ENCODE measurements at places on chromosomes 2 and 18.
A peak's percentile ranks its signal among the peaks of the same experiment; 100 is the strongest.

DNA sequence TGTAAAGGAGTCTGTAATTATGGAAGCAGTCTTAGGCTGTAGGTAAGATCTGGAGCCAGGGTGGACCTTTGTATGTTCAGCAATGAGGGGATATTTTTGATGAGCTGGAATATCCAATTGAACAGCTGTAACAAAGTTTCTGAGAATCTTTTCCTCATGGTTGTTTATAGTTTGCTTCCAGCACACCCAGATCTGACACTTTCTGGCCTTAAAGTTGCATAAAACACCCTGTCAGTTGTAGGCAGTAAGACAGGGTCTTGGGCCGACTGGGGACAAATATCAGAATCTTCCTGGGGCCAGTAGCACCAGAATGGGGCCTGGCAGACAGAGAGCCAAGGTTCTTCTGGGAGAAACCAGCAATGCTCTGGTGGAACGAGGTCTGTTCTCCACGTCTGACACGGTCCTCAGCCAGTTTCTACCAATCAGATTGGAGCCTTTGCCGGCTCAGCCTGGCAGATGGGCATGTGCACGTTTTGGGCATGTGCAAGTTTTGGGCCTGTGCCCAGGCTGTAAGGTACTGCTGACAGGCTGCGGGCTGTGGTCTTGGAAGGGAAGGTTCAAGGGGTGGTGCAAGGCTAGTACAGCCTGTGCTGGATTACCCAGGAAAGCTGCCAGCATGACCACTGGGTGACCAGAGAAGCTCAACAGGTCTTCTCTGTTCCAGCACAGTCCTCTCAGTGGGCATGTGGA lies 89.8 kb downstream of the PRKCE start:
- DNase-seq: no peak

DNA sequence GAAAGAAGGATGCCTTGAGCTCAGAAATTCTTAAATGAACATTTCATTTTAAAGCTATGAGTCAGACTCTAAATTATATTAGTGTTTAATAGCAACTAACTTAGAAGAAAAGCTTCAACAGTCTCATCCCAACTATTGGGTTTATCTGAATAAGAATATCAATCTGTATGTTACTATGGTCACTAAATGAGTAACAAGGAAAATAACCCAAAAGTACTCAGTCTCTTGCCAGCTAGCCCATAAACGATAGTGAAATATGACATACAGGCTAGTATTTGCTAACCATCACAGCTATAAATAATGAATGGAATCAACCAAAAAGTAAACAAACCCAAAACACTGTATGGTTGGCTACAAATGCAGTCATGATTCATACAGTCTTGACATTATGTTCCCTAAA lies 174.9 kb downstream of the RAB3GAP1 start:
- DNase-seq: no peak

DNA sequence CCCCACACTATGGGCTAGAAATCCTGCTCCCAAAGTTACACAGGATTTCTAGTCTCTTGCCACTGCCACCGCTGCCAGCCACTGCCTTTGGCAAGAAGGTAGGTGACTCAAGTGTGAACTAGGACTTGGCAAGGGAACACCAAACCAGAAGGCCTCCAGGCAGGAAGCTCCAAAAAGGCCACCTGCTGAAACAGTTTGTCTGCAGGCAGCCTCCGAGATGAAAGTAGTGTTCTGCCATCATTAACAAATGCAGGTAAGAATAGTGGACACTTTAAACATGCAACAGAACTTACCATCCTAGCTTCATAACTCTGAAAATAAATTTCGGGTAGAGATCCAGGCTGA lies 3.9 kb downstream of the ANKRD44 start:
- DNase-seq: no peak

GRCh38 chr2:36277146-36277808 lies 78.3 kb upstream of the CRIM1 start:
- peak; percentile 54 for DNase-seq

- DNase-seq: no peak
Observed at GRCh38 chr2:113164930-113165585, 8.7 kb upstream of the PSD4 start.

DNA sequence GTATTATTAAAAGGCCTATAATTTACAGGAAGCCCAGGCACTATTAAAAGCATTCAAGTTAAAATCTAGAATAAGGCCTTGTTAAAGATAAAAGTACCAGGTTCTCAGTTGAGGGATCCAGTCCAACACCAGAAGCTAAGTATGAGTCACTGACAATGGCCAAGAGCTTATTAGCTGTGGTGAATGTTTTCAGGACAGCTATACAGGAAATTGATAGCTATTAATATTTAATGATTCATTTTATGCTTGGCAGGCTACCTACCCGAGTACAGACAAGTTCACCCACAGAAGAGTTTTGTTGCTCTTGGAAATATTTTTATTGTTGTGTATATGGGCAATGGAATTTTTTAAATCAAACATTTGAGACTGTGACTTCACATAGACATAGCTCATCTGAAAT lies 729.6 kb upstream of the ZNF804A start:
- no peak for DNase-seq

DNA sequence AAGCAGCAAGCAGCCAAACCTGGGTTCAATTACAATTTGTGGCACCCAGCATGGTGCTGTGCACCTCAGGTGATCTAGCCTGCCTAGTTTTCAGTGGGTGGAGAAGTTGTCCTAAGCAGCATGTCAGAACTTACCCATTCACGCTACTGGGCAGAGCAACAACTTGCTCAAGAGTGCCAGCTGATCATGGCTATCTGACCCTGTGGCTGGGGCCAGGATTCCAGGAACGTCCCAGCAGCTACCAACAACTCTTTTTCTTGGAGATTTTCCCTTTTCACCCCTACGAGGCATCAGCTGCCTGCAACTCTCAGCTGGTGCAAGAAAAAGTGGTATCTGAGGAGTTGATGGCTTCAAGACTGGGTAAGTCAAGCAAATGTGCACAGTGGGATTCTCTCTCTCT lies 83.5 kb downstream of the SH3YL1 start:
- DNase-seq: no peak

- DNase-seq: no peak
Observed at GRCh38 chr2:118843483-118844132, 3.8 kb downstream of the EN1 start.

- DNase-seq: no peak
Observed at GRCh38 chr2:160315337-160315736, 115.3 kb upstream of the ITGB6 start.

DNA sequence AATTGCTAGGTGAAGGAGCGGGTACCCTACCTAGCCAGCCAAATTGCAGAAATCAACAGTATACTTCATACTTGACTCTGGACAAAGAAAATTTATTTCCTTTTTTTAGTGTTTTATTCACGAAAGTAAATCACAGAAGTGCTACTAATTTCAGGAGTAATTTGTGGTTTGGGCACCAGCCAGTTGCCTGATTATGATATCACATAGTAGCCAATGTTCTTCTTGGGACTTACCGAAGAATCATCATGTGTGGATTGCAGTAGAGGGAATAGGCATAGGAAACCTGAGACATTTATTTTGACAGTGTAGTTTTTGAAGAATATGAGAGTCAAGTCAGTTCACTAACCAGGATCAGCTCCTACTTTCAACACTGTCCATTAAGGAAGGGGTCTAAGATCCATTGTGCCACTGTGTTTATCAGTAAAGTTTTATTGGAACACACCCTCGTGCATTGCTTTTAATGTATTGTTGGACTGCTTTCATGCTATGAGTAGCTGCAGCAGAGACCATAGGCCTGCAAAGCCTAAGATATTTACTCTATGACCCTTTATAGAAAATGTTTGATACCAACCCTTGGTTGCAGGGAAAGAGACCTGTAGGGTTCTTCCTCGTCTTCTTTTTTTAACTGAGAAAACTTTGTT lies 32.1 kb downstream of the TNFRSF11A start:
- DNase-seq: no peak

GRCh38 chr2:239806758-239807434 lies 218.2 kb downstream of the NDUFA10 start:
- DNase-seq: no peak

- DNase-seq: no peak
Observed at GRCh38 chr2:72841462-72842125, 15.8 kb upstream of the EXOC6B start.

DNA sequence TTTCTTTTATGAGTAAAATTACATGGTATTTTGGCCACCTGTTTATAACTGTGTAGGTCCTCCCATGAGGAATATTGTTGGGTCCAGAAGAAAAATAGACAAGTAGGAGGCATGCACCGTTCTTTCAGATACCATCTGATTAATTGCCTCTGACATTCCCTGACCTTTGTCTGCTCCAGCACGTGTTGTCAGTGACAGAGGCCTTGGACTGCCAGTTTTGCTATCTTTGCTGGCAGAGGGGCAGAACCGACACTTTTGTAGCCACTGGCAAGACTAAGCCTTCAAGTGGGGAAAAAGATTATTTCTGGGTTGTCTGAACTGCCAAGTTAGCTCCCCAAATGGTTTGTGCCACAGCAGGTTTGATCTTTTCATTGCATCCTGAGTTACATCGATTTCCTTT lies 276.9 kb downstream of the CAMKMT start:
- no peak for DNase-seq

DNA sequence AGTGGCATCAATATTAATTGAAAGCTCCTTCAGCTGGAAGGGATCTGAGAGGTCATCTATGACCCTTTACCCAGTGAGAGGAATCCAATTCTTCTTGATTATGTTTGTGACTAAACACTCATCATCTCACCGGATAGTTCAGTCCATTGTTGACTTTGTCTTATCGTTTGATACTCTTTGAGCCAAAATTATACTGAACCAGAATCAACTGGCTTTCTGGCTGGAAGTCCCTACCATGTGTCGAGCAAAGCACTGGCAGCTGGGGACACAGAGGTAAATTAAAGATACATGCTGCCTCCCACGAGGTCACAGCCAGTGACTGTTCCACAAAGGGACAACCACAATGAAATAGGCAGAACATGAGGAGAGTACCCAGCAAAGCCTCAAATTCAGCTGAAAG lies 91.4 kb upstream of the FHL2 start:
- no peak for DNase-seq

DNA sequence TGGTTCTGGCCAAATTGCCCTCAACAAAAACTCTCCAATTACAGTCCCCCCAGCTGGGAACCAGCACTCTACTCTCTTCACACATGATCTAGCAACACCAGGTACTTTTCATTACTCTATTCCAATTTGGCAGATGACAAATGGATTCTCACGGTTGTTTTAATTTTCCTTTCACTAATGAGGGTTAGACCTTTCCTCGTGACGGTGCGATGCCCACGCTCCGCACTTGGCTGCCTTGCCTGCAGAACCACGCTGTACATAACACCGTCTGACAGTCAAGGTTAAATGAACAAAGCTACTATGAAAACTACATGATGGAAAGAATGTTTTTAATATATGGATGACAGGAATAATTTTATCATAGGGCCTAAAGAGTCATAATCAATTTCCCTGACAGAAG lies 141.5 kb downstream of the FBXO15 start:
- DNase-seq: no peak

DNA sequence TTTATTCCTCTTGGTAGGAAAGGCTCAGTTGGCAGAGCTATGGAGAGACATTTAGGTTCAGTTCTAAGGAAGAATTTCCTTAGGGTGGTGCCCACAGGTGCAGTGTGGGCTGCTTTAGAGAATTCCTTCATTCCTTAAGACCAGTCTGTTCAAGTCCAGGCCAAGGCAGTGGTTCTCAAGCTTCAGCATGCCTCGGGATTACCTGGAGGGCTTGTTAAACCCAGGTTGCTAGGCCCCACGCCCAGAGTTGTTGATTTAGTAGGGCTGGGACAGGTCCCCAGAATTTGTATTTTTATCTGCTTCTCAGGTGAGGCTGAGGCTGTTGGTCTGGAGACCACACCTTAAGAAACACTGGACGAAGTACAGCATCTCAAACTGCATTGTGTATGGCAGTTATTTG lies 68.9 kb downstream of the CERS6 start:
- DNase-seq: no peak

DNA sequence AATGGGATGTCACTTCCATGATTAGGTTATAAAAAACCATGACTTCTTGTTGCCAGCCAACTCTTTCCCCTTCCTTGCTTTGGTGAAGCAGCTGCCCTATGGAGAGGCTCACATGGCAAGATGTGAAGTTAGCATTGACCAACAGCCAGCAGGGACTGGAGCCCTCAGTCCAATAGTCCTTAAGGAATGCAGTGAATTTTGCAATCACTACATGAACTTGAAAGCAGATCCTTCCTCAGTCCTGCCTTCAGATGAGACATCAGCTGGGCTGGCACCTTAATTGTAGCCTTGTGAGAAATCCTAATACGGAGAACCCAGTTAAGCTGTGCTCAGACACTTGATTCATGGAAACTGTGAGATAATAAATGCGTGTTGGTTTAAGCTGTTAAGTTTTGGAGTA lies 61.8 kb downstream of the ATP8B1 start:
- DNase-seq: no peak

DNA sequence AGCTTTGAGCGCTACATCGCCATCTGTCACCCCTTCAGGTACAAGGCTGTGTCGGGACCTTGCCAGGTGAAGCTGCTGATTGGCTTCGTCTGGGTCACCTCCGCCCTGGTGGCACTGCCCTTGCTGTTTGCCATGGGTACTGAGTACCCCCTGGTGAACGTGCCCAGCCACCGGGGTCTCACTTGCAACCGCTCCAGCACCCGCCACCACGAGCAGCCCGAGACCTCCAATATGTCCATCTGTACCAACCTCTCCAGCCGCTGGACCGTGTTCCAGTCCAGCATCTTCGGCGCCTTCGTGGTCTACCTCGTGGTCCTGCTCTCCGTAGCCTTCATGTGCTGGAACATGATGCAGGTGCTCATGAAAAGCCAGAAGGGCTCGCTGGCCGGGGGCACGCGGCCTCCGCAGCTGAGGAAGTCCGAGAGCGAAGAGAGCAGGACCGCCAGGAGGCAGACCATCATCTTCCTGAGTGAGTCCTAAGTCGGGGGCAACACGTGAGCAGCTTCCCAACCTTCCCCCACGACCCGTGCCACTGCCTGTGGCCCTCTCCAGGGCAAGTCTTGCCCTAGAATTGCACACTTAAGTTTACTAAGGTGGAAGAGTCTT lies 928 bp downstream of the GPR39 start:
- DNase-seq: no peak

DNA sequence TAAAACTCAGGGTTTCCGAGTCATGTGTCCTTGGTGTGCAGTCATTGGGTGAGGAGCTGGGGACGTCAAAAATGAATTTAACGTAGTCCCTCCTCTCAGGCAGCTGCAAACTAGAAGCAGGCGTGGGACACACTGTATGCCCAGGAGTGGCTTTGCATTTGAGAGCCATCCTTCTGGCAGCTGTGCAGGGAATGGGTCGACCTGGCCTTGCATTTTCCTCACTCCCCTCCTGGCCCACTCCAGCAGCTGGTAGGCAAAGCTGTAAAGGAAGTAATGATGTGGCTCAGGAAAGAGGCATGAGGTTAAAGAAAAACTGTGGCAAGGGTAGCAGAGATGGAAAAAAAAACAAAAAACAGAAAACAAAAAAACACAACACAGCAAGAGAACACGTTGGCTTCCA lies 46.5 kb downstream of the RNF144A start:
- no peak for DNase-seq

All from stimulated activated CD4-positive, alpha-beta T cell treated with anti-CD3 and anti-CD28 coated beads, Interleukin-4, amount 100 ng/mL, for 24 hours (primary cell).